ENCODE measurements at places on chromosomes 7 and 10. TPM values are rescaled to one million over a fixed set of nuclear protein-coding genes. Genes with fewer than 3 reads are reported as not detected.

Gene AGR2
- polyA plus RNA-seq: 0.44 TPM

Gene FIGNL1
- 18.5 TPM for polyA plus RNA-seq

Gene CADPS2
- polyA plus RNA-seq: not detected

Gene CTAGE4
- 0.13 TPM for polyA plus RNA-seq

Gene WNT8B
- polyA plus RNA-seq: not detected

Gene KNDC1
- polyA plus RNA-seq: 0.04 TPM

Gene ELMO1
- 55.3 TPM for polyA plus RNA-seq

Gene CRPPA
- polyA plus RNA-seq: 0.71 TPM

Gene SLC18A3
- not detected for polyA plus RNA-seq

Gene RELN
- not detected for polyA plus RNA-seq

Data from naive B cell (primary cell).